ENCODE measurements at places on chromosomes 5 and 9.

DNA sequence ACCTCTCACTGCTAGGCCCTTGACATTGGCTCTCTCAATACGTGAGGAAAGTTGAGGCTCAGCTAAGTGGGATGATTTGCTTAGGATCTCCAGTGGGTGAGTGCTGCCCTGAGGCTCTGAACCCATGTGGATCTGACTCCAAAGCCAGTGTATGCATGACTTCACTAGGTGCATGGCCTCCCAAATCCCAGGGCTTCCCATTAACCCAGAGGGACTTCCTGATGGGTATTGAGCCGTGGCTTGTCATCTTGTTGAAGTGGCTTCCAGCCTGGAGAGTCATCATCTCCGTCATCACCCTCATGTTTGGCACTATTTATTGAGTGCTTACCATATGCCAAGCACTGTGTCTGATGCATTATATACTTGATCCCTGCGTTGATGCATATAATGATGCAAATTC is 37.3 kb upstream of the TEX48 start:
- DNase-seq, result no peak

- no peak for DNase-seq
These were observed 51.9 kb downstream of the TGFBI start for GRCh38 chr5:136080483-136081216.

DNA sequence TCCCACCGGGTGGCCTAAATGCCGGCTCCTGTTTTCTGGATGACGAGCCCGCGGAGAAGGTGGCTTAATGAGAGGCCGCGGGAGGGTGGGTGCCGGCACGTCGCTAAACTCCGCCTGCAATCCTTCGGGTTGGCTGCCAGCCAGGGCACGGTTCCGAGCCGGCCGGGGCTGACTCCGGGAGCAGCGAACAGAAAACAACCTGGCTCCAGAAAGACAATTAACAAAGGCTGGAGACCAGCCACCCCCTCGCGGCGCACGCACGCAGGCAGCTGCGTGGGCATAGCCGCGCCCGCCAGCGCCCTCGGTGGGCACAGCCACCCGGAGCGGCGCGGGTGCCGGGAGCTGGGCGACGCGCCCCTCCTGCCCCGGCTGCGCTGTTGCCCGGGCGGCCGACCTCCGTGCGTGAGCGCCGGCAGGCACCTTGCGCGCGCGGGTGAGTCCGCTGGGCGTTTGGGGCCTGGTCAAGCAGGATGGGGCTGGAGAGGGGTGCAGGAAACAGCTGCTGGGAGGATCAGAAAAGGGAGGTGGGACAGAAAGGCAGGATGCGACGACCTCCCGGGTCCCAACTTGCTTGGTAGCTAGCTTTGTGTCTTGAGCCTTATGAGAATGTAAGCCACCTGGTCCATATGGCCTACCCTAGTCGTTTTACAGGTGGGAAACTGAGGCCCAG is at the start of gene ARHGEF37:
TSS of gene ARHGEF37 (plus strand) at position 307 of the 670 bp plus-strand sequence. CDS start 16,272 bp downstream, outside the sequence.
- DNase-seq, result no peak

GRCh38 chr9:129828051-129828450 is 4.1 kb upstream of the TOR1A start:
- no peak for DNase-seq

- DNase-seq, result peak; percentile 82
These were observed 34.7 kb downstream of the SHOC1 start for GRCh38 chr9:111759762-111760639.

DNA sequence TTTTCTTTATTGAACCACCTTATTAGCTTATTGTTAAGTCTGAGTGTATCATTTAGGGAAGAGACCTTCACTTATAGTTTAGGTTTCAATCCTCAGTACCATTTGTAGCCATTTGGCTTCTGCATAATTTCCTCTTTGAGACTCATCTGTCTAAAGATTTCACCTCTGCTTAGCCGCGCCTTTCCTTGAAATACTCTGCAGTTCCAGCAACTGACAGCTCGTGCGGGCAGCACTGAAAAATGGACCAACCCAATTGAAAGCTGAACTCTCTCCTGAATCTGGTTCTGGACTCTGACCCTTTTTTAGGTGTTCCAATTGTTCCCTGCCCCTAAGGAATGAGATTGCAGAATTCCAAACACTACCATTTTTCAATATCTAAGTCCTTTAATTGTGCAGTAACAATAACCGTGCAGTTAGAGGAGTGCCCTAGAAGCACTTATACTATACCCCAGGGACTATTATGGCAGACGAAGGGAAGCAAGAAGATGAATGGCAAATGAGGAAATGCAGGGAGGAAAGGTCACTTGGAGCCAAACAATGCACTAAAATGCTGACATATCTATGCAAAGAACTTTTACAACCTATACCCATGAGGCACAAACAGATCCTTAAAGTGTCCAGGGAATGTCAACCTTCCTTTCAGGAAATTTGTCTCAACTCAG is 50.1 kb upstream of the PDE4D start:
- DNase-seq, result no peak

DNA sequence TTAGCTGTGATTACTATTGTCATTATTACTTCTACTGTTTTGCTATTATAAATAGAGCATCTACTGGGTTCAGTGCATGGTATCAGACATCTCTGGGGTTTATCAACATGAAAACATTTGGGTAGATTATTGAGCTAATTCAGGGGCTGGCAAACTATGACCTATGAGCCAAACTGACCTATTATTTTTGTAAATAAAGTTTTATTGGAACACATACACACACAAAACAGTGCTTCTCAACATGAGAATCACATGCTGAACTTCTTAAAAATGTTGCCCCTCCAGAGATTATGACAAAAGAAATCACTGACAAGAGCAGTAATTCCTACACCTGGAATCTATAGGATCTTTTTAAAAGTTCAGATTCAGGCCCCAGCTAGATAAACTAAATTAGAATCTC is 30.4 kb downstream of the SLC31A2 start:
- no peak for DNase-seq

- DNase-seq, result no peak
These were observed 4.1 kb upstream of the CARD9 start for GRCh38 chr9:136377341-136378169.

DNA sequence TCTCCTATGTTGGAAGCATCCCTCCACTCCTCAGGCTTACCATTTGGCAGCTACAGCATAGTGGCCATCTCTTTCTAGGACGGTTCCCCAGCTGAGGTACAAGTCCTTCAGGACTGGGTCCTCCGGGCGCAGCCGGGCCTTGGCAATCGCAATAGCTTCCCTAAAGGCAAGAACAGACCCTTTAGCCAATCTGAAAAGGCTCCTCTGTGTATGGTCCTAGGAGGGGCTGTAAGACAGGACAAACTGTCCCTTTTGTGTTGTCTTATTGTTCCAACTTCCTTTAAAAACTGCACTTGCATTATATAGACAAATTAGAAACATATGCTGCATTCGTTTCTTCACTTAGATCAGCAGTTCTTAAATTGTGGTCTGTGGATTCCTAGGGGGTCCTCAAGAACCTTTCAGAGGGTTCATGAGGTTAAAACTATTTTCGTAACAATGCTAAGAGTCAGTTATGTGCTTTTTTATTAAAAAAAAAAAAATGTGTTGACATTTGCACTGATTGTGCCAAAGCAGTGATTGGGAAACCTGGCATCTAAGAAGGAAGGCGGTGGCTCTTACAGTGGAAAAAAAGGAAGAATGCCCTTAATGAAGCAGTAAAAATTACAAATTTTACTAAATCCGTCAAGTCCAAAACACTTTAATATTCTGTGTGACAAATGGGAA is 38.7 kb downstream of the GEMIN5 start:
- DNase-seq, result no peak

GRCh38 chr9:98627296-98627695 is 81.4 kb downstream of the GABBR2 start:
- DNase-seq, result no peak

DNA sequence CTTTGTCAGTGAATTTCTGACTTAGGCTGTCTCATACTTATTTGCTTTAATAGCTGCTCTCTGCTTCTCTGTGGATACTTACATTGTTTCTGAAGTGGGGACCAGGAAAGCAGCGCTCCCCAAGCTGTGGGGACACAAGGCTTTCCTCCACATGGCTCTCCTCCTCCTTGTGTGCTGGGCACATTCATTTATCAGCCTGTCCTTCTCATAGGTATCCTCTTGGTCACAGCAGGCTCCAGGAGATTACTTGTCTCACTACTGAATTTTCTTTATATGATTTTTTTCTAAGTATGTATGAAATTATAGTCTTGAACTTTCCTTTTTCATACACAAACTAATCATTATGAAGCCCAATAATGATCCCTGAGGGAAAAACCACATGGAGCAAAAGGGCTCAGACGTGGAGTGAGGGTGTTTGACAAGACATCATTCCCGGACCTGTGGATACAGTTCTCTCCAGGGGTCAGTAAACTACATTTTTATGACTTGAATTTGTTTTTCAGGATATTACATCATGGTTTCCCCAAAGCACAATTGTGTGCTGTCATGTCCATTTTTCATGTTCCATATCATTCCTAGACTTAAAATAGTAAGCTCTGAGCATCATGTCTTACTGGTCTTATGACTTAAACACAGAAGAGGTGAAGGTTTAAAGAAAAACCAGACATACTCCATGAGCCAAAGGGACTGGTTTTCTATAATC is 234.5 kb downstream of the PCSK1 start:
- DNase-seq, result no peak

DNA sequence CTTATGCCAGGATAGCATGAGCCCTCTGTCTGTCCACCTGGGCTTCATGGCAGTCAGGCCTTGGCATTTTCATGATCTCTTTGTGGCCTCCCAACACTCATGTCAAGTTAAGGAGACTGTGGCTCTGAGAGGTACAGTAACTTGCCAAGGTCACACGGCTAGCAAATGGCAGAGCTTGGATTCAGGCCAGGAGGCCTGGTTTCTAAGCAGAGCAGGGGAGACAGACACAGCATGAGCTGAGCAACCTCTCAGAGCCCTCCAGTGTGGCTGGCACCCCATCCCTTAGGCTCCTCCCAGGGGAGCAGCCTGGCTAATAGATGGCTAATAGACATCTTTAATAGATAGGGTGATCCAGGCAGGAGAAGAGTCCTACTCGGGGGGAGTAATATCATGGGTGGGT is 4.1 kb downstream of the SYNPO start:
- DNase-seq, result no peak

DNA sequence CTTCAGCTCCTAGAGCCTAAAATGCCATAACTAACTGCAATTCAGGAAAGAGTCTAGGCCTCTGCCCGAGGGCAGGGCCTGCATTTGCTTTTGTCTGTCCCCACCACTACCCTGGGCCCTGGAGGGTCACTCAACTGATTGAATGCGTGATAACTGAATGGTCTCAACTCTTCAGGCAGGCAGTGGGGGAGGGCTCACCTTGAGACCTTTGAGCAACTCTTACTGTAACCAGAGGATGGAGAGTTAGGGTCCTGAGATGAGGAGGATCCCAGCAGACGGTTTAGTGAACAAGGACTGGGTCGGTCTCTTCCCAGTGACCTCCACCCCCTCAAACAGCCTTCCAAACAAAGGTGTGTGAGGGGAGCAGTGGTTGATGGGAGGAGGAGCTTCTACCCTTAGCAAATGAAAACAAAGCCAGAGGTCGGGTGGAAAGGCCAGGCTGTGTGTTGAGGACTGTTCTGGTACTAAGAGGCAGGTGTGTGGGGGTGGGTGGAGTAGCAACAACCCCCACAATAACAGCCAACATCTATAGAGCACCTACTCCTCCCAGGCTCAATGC is 59.4 kb downstream of the CXXC5 start:
- DNase-seq, result no peak

DNA sequence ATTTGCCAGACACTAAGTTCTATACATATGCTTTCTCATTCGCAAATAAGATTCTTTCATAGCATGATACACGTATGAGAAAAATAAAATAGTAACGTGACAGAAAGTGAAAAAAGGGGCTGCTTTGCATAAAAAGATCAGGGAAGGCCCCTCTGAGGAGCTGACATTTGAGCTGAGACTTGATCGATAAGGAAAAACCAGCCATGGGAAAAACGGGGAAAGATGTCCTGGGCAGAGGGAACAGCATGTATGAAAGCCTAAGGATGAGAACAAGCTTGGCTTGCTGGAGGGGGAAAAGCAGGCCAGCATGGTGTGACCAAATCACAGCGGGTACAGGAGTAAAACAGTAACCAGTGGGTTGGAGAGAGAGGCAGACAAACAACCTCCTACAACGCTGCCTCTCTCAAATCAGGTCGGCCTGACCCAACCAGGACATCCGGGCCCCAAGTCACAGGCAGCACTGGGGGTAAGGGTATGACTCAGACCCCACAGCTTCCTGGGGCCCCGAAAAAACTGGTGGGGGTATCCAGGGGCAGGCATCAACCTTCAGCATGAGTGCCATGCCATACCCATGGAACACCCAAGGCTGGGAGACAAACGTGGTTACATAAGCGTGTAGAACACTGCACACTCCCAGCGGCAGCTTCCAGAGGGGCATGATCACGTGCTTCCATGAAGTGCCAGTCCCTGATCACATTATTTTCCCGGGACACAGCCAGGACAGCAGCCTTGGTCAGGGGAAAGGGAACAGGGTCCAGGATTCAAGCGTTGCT is 2.2 kb downstream of the TNIP1 start:
- no peak for DNase-seq

DNA sequence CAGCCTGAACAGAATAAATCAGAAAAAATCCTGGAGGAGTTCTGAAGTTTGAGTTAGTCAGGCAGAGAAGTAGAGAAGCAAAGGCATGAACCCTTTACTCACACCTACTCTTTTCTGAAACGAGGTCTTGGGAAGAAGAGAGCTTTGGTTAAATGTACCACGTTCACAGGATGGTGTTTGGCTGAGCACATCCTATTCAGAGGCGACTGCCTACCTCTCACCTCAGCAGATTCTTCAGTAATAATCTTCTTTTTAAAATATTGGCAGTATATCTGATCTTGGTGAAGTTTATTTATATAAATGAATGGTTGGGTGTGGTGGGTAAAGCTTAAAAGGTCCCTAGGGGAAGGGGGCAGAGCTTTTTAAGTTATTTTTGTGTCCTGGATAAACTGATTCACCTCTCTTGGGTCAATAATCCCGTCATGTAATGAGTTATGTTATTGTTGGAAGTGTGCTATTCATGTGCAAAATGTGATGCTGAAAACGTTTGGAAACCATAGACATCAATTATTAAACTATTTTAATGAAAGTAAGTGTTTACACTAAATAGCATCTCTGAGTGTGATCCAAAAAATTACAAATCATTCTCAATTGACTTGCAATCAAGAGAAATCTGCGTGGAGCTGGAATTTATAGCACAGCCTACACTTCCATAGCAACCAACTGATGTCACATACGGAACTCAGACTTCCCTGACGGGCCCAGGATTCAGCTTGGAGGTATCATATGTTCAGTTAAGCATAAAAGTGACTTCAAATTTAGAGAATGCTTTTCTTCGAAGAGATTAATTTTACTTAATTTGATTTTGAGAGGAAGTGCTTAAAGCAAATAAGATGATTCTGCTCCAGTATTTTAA is 94.3 kb upstream of the EQTN start:
- DNase-seq, result no peak

DNA sequence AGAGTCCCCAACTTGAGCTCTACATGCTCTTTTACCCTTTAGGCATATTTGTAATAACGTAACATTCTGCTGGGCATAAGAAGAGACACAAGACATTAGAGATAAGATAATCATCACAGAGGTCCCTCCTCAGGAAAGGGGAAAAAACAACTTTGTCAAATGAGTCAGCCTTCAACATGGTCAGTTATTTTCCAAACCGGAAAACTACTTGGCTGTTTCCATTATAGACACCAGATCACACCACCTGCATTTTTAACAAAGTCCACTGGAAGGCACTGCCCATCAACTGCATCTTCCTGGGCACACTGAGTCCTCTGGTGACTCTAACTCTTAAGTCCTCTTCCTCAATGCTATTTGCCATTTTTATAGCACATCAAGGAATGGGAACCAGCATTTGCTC is 221.8 kb downstream of the FAM114A2 start:
- no peak for DNase-seq

Measured in AML-193 (cell line).